COR-L47 (cell line): ENCODE measurements at places on chromosomes 11 and 22.

DNA sequence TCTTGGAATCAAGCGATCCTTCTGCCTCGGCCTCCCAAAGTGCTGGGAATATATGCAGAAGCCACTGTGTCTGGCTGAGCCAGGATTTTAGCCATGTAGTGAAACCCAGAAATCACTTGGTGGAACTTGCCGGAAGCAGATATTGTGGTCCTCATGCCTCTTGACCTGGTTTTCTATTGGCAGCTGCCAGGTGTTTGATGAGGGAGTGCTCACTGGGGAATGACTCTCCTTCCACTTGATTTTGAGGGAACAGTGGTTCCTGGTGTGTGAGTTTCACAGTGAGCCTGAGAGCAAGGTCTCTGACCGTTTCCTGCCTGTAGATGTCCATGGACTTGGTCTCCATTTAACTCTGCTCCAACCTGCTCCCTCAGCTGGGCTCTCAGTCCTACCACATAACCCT lies 34.7 kb upstream of the ELF5 start:
- DNase-seq = no peak

GRCh38 chr11:72119198-72119597 lies 6.7 kb upstream of the ANAPC15 start:
- DNase-seq = no peak

GRCh38 chr22:20524004-20524481 lies 16.6 kb downstream of the MED15 start:
- peak; percentile 73 for DNase-seq

GRCh38 chr11:86415026-86415425 lies 40.3 kb downstream of the CCDC81 start:
- DNase-seq = no peak

GRCh38 chr11:706957-707816 lies 1.2 kb downstream of the EPS8L2 start:
- DNase-seq = no peak

- peak; percentile 81 for DNase-seq
Observed at GRCh38 chr11:118435290-118435892, 901 bp upstream of the KMT2A start.

GRCh38 chr11:63375434-63375833 lies 5.8 kb downstream of the SLC22A9 start:
- DNase-seq = no peak

DNA sequence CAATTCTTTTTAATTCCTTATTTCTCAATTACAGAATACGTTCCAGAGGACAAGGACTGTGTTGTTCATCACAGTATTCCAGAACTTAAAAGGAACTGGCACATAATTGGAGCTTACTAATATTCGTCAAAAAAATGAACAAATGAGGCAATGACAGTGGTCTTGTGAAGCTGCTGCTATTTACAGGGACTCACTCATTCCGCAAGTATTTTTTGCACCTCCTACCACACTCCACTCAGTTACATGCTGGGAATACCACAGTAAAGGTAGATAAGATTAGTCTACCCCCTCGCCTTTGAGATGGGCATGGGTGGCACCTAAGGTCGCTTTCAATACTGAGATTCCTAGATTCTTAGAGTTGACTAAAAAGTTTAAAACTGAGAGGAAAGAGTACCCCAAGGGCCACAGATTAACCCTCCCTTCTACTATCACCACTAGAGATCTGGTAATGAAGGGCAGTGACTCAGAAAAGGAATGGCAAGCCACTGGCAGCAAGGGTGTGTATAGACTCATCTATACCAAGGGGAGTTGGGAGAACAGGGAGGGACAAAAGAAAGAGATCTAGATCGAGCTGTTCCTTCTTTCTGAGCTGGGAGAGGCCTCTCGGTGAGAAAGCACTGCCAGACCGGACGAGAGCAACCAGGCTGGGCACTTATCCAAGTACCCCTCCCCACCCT lies 85.0 kb downstream of the RPL27A start:
- no peak for DNase-seq

- DNase-seq = no peak
Observed at GRCh38 chr22:33405194-33405593, 347.0 kb upstream of the SYN3 start.

- DNase-seq = peak; percentile 17
Observed at GRCh38 chr11:35717043-35717442, 54.5 kb downstream of the TRIM44 start.

GRCh38 chr11:63505857-63506528 lies at the start of gene LGALS12:
Gene LGALS12, plus strand, starts transcription at chr11:63506084. Its CDS starts 375 bp downstream, at chr11:63506459.
- no peak for DNase-seq

- DNase-seq = no peak
Observed at GRCh38 chr11:66892911-66893310, 36.0 kb downstream of the LRFN4 start.

DNA sequence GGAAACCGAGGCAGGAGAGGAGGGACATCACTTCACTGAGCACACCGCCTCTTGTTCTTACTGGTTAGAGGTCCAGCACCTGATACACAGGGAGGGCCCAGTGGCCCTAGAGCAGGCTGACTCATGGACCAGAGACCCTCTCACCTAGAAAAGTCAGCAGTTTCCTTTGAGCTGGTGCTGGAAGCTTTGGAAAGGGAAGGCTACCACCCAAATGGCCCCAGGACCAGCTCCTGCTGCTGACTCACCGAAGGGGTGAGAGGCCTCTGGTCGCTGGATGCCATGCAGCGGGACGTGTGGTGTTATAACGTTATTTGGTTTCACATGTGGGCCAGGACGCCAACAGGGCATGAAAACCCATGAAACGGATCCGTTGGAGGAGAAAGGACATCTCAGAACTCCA lies 3.8 kb downstream of the NADSYN1 start:
- no peak for DNase-seq

DNA sequence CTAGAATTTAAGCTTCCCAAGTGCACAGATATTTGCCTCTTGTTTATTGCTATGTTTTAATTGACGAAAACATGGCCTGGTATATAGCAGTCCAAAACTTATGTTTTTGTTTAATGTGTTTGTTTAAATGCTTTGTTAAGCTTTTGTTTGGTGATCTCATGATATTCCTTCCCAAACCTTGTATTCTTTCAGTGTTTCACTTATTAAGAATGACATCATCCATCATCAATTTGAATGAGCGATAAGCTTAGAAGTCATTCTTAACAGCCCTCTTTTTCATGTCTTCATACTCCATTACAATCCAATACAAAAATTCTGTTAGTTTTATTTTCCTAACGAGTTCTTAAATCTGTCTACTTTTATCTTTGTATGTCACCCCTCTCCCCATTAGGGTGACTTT lies 206.0 kb downstream of the DYNC2H1 start:
- DNase-seq = no peak

- no peak for DNase-seq
Observed at GRCh38 chr11:86537541-86538222, 134.7 kb downstream of the ME3 start.

DNA sequence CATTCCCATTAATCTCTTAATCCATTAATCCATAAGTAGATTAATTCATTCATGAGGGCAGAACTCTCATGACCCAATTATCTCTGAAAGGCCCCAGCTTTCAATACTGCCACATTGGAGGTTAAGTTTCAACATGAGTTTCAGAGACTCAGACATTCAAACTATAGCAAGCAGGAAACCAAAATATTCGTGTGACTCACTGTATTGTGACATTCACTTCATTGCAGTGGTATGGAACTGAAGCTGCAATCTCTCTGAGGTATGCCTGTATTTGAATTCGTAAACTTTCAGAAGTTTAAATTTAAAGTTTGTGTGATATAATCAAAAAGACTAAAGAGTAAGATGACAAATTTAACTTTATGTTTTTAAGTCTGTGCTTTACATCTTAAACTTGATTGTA lies 2.9 kb upstream of the OR52J3 start:
- no peak for DNase-seq

GRCh38 chr11:95057959-95058358 lies 8.7 kb downstream of the KDM4F start:
- no peak for DNase-seq

- DNase-seq = peak; percentile 70
Observed at GRCh38 chr22:17744430-17744829, 29.8 kb downstream of the BID start.

DNA sequence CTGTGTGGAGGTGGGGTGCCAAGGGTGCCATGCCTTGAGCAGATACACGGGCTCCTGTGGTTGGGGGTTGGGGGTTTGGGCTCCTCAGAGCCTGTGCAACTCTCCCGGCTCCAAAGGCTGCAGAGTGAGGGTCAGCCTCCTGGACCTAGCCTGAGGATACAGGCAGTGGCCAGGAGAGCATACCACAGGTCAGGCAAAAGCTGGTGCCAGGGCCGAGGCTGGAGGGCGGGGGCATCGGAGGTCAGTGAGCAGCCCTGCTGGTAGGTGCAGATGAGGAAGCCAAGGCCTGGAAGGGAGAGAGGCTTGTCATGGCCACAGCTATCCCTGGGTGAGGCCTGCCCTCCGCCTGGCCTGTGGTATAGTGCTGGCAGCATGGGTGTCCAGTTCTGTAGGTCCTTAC lies 25.6 kb upstream of the DGCR8 start:
- DNase-seq = no peak

GRCh38 chr11:131199015-131199280 lies 171.5 kb upstream of the NTM start:
- DNase-seq = no peak

- peak; percentile 39 for DNase-seq
Observed at GRCh38 chr11:86802601-86803051, 2.3 kb downstream of the PRSS23 start.

DNA sequence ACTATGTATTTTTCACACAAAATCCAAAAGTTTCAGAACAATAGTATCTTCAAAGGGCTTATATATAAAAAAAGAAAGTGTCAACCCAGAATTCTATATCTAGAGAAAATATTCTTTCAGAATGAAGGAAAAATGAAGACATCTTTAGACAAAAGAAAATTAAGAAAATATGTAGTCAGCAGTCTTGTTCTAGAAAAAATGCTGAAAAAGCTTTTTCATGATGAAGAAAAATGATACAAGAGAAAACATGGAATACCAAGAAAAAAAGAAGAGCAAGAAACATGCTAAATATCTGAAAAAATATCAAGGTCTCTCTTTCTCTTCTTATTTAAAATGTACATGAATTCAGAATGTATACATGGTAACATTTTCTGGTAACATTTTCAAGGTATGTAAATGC lies 816.8 kb upstream of the FAT3 start:
- no peak for DNase-seq

- no peak for DNase-seq
Observed at GRCh38 chr11:45097721-45098493, 48.5 kb upstream of the PRDM11 start.

DNA sequence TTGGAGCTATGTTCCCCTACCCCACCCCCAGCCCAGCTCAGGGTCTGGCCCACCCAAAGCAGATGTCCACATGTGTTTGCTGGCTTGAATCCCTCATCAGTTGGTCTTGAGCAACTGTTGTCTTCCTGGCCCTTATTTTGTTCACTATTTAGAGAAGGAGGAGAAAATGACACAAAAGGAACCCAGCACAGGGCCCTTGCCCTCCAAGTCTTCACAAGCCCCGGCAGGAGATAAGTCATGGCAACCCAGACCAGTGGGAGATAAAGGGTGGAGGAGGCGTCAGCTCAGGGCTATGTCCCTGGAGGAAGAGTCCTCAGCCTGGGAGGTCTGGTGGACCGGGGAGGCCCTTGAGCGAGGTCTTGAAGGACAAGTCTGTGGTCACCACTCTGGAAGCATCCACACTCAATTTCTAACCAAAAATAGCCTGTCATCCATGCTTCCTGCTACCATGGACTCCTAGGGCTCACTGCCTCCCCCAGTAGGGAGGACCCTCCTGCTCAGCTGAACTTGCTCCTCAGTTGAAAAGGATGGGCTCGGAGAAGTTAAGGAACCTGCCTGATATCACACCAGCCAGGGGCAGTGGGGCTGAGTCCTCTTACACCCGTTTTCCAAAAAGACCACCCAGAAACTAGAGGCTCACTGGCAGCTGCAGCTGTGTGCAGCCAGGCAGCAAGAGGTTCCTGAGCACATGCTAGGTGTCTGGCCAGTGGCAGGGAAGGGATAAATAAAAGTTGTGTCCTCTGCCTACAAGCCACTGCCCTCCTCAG lies 1.8 kb upstream of the RAB3IL1 start:
- DNase-seq = no peak

DNA sequence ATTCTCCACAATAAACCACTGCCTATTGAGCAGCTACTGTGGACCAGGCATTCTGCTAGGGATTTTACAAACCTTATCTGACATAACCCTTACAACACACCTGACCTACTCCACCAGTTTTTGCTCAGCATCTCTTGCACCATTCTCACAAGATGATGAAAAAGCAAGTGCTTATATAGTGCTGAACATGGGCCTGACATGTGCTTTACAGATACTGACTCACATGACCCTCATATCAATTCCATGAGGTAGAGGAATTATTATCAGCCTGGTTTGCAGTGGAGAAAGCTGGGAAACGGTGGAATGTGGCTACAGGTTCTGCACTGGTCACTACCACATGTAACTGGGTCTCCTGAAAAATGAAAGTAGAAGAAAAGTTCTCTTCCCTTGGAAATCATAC lies 37.5 kb upstream of the PANX1 start:
- DNase-seq = no peak

- DNase-seq = no peak
Observed at GRCh38 chr11:17489751-17490150, 13.1 kb upstream of the ABCC8 start.

- no peak for DNase-seq
Observed at GRCh38 chr11:132755934-132756333, 776.4 kb downstream of the OPCML start.

DNA sequence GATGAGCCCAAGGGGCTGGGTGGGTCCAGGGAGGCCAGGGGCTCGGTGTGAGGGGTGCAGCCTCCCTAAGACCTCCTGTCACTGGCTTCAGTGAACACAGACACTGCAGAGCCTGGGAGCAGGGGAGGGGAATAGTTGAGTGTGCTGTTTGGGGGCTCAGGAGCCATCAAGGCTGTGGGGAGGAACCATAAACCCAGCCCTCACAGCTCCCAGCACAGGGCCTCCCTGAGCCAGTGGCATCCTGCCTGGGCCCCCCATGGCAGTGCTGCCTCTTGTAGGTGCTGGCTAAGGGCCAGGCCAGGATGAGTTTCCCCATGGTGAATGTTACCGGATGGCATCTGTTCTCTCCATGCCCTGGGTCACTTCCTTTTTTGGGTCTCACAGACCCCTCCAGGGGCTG lies 25.5 kb downstream of the KCNJ5 start:
- DNase-seq = no peak

GRCh38 chr11:116217006-116217405 lies 555.8 kb downstream of the BUD13 start:
- peak; percentile 34 for DNase-seq

DNA sequence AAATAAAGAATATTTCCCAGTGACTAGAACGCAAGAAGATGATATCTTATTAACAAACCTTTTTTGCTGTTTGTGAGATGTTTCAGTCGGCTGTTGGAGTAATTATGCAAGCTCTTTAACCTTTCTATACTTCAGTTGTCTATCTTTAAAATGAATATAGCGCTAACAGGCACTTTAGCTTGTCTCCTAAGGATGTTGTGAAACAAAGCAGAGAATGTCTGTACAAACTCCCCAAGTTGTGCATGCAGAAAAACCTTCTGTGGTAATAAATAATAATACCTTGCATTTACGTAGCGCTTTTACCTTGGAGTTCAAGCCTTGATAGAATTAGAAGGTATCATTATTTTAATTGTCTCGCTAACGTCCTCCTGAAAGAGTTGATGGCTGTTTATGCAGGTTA lies 1.9 kb upstream of the KDM2A start:
- DNase-seq = no peak

GRCh38 chr22:35914665-35915476 lies 113.8 kb downstream of the RBFOX2 start:
- peak; percentile 84 for DNase-seq

GRCh38 chr22:25166266-25167040 lies 33.2 kb upstream of the CRYBB3 start:
- no peak for DNase-seq

GRCh38 chr11:10909141-10909883 lies 51.5 kb upstream of the ZBED5 start:
- DNase-seq = no peak
